Aorta (tissue), 5 donors: ENCODE measurements at places on chromosomes 6 and 20.
A peak's percentile ranks its signal among the peaks of the same experiment; 100 is the strongest.

DNA sequence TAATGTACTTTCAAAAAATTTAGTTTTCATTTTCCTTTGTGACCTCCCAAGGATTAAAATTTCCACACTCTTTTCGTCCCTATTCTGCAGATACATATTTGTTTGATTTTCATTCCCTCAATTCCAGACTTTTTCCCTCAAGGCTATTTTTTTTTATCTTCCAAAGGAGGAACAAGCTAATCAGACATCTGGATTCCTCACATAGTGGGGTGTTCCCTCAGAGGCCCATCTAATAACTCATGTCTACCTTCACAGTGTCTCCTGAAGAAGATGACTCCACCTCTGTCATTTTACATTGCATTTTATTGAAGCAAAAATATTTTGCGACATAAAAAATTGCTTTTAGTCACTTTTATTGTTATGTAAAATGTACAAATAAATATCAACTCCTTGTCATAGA, 122.2 kb downstream of the RFPL4B start:
- no peak for DNase-seq

GRCh38 chr6:157724138-157724820, 98.8 kb upstream of the SNX9 start:
- DNase-seq: no peak

DNA sequence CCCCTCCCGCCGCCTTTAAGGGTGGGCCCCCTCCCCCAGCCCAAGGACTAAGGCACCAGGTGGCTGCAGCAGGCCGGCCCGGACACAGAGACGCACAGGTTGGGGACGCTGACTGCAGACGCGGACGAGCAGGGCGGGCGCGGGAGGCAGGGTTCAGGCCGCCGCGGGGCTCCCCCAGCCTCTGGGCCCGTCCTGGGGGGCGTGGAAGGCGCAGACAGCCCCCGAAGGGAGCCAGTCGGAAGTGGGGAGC, 9.3 kb downstream of the DUSP15 start:
- peak; percentile 51 for DNase-seq

- DNase-seq: no peak
Measured at GRCh38 chr6:25576919-25577318, 75.1 kb upstream of the SCGN start.

GRCh38 chr6:70717038-70717801, 49.5 kb downstream of the SMAP1 start:
- no peak for DNase-seq

DNA sequence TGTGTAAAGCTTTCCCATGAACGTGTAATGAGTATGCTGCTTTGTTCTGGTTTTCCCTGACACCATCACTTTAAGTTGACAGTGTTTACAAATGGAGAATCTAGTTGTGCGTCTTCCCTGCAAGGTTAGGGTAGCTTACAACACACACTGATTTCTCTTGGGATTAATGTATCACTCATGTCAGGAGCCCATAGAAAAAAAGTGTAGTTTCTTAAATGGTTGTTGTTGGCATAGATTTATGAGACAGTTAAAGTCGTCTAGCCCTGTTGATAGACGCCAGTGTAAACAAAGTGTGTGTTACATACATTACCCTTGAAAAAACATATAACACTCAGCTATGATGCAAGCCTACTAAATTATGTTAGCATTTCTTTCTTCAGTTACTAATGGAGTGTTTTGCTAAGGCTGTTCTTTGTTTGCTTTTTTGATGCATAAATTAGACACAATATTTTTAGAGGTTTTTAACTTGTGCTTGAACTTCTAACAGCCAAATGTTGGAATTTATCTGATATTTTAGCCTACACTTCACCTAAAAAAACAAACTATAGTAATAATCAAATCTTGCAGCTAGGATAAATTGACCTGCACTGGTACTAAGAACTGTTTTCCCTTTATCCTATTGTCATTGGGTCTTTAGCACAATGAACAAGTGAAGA, 88.6 kb downstream of the RNF217 start:
- no peak for DNase-seq

DNA sequence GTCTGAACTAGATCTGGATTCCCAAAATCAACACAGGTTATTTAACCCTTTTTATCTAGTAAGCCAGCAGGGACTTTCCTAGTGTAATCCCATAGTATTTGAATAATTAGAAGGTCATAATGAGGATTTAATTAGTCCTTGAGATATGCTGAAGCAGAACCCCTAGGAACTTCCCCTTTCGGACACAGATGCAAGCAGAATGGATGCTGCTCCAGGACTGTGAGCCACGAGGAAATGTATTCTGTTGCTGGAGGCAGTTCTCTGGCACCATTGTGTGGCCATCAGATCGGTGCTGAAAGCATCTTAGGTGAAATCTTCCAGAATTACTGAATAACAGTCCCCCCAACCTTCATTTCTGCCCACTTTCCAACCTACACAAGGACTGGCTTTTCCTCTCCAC, 206.9 kb downstream of the TMEM242 start:
- DNase-seq: no peak

DNA sequence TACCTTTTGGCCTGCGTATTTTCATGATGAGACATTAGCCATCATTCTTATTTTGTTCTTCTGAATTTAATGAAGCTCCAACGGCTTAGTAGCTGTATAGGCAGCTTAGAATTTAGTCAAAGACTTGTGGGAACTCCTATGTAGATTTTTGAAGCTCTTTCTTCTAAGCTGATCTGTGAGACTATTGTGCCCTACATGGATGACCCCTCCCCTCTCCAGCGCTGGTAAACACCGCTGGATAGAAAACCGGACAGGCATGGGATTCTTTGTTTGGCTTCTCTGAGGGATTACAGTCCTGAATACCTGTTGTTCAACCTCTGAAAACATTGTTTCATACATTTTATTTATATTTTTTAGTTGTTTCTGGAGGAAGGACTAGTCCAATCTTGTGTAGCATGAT, 1353.4 kb downstream of the GRIK2 start:
- no peak for DNase-seq

GRCh38 chr6:42970871-42971612, 7.9 kb downstream of the PEX6 start:
- no peak for DNase-seq

GRCh38 chr20:62995481-62995880, 11.3 kb downstream of the BHLHE23 start:
- no peak for DNase-seq

- DNase-seq: no peak
Measured at GRCh38 chr6:139732451-139732850, 358.0 kb upstream of the CITED2 start.

GRCh38 chr6:54273214-54273820, 34.9 kb upstream of the TINAG start:
- DNase-seq: no peak

GRCh38 chr6:131807644-131808459, at the start of gene ENPP1:
ENPP1 (plus strand) TSS chr6:131808020; CDS start chr6:131808036, 16 bp downstream.
- DNase-seq: peak; percentile 93

GRCh38 chr6:64249115-64249514, 613.5 kb downstream of the PHF3 start:
- no peak for DNase-seq

GRCh38 chr6:34095136-34095505, 50.8 kb downstream of the GRM4 start:
- DNase-seq: no peak

GRCh38 chr6:43734294-43734665, 35.7 kb upstream of the VEGFA start:
- DNase-seq: no peak

DNA sequence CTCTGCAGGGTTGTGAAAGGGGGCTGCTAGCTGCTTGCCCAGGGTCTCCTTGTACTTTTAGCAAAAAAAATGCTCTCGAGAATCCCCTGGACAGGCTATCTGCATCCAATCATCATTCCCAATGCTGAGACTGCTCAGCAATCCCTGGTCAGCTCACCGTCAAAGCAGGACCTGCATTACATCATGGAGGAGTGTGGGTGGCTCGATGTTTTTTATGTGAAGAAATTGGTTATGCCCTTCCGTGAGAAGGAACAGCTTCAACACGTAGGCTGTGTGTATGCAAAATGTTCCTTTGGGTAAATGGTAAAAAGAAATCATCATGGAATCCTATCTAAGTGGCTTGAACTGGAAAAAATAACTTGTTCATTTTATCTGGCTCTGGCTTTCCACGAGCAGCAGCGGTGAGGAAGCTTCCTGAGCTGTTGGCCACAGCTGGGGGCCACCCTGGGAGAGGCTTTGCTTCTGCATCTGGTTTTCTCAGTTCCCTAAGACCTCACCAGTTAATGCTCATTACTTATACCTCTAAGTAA, 111.4 kb downstream of the FYN start:
- no peak for DNase-seq

DNA sequence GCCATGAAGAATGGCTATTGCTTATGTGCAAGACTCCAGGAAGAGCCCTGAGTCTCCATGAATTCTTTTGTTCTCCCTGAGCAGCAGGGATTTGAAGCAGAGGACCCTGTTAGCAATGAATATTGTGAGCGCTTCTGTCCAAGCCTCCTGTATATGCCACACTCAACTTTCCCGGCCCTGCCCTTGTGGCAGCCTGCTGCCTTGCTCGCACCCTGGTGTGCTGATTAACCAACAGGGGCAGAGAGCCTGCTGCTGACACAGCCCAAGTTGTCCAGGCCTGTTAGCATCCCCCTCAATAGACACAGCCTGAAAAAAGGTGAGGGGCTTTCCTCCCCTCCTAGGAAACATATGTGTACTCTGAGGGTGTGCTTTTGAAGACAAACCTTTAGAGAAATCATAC, 131.4 kb downstream of the BMP2 start:
- no peak for DNase-seq

DNA sequence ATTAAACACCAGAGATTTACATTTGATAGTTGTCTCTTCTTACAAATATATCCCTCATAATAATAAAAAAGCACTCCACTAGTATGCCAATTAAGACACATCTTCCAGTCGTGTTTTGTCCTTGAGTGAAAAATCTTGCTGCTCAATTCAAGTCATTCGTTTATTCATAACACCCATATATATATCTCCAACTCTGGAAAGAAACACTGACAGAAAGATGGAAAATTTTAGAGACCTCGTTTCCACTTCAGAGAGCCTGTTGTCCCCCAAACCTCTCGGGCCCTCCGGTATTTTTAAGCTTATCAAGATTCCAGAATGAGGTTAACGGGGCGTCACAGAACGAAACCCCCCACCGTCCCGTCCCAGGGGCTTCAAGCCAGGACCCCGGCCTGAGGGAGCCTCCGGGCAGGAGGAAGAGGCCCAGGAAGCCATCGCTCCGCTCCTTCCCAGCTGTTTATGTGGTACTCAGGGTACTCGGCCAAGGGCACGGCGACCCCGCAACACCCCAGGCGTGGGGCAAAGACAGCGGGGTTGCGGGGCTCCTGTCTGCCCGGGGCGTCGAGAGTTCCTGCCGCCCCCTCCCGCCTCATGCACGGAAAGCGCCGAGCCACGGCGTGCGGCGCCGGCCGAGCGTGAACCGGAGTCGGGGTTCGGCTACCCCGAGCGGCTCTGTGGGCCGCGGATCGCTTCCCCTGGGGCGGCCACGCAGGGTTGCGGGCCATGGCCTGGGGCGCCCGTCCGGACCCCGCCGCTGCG, 623 bp upstream of the SNX9 start:
- peak; percentile 53 for DNase-seq

GRCh38 chr6:36958775-36959554, 4.4 kb downstream of the PI16 start:
- no peak for DNase-seq

DNA sequence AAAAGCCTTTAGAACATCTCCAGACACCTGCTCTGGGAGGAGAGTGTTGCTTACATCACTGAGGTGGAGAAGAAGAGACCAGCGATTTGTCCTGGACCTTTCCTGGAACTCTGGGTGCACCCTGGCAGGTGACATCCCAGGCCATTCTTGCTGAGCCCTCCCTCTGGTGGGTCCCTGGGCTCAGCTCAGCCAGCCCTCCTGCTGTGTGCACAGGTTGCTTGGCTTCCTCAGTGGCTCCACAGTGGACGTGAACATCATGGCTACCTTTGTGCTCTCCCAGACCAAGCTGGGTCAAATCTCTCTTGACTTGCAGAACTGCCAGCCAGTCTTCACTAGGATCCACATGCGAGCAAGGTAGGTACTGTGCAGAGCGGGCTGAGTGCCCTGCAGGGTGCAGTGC, 19.9 kb upstream of the BPIFA2 start:
- DNase-seq: no peak

DNA sequence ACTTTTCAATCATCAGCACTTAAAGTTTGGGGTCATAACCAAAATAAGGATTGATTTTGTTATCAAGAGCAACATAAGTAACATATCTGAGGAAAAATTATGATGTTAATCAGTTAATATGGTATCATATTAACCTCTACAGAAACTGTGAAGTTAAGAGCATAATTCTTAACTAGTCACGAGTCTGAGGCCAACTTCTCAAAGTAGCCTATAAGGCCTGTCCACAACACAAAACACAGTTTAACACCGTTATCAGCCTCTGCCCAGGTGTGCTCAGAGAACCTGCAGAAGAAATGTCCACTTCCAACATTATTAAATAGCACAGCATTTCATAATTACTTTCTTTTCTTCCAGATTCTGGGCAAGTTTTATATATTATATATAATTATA, 1.1 kb downstream of the STX7 start:
- DNase-seq: no peak

GRCh38 chr6:157207521-157208076, 115.7 kb downstream of the TMEM242 start:
- peak; percentile 63 for DNase-seq

DNA sequence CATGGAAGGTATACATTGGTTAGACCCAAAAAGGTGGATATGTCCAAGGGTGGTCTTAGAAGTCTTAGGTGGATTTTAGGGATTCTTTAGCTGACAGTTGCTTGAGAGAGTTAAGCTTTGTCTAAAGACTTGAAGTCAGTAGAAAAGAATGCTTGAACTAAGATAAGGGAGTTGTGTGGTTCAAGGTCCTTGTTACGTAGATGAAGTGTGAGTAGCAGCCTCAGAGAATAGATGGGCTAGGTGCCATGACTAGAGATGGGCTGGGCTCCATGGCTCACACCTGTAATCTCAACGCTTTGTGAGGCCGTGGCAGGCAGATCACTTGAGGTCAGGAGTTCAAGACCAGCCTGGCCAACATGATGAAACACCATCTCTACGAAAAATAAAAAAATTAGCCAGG, 1.7 kb downstream of the SHLD1 start:
- no peak for DNase-seq

DNA sequence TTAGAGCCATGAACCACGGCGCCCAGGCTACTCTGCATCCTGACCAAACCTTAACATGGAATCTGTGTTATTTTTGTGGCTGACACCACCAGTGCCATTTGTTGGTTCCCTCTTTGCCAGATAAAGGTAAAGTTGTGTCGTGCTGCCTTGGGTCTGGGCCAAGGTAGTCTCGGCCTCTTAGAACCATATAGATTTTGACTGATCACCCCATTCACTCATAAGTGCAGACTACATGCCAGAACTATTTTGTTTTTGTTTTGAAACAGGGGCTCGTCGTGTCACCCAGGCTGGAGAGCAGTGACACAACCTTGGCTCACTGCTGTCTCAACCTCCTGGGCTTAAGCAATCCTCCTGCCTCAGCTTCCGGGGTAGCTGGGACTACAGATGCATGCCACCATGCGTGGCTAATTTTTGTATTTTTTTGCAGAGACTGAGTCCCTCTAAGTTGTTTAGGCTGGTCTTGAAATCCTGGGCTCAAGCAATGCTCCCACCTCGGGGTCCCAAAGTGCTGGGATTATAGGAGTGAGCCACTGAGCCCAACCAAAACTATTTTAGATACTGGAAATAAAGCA, 19.2 kb upstream of the RIPOR3 start:
- no peak for DNase-seq
